ENCODE measurements at places on chromosomes 2 and 18.

GRCh38 chr18:4438938-4439337 is 16.2 kb downstream of the DLGAP1 start:
- DNase-seq: no peak

DNA sequence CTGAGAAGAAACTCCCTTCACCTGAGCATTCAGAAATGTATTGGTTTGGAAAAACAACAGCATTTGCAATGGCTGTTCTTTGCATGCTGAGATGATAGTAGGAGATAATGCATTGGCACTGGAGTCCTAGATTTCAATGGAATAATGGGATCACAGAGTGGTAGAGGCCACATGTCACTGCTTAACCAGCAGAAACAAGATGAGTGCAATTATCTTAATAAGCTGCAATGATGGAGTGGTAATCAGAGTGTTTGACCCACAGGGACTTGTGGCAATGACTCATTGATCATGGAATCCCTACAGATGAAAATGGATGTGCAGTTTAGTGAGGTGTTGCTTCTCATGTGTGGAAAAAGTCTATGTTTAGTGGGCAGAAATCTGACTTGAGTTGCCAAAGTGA is 218.8 kb upstream of the ZEB2 start:
- peak; percentile 4 for DNase-seq

DNA sequence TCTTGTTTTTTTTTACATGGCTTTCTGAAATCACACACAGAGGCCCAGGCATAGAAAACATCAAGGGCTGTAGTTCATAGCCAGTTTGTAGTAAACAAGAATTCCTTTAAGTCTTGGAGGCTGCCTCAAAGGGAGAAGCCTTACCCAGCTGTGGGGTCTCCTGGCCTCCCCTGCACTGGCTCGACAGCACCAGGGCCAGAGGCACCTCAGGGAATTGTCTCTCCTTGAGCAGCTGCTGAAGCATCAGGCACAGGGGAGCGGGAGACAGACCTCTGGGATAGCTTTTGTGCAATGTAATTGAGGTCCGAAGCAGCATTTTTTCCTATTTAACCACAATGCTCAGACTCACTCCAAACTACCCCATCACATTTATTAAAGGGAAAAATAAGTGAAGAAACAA is 209.1 kb downstream of the HRH4 start:
- no peak for DNase-seq

DNA sequence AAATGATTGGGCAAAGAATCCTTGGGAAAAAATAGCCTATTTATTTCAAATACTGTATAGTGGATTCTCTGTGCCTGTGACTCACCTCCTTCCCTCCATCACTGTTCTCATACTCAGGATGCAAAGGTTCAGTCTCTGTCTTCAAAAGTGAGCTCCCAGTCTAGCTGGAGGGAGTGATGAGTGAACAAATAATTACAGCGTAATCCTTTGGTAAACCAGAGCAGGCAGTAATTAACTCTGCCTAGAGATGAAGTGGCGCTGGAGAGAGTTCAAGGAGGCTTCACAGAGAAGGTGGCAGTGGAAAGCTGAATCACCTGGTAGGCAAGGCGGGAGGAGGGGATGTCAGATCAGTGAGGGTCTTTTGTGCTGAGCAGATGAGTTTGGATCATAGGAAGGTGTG is 6.5 kb downstream of the DGUOK start:
- no peak for DNase-seq

- DNase-seq: no peak
These were observed 409.4 kb downstream of the RIT2 start for GRCh38 chr18:42706029-42706608.

- no peak for DNase-seq
These were observed 24.3 kb downstream of the IGFBP5 start for GRCh38 chr2:216671081-216671411.

DNA sequence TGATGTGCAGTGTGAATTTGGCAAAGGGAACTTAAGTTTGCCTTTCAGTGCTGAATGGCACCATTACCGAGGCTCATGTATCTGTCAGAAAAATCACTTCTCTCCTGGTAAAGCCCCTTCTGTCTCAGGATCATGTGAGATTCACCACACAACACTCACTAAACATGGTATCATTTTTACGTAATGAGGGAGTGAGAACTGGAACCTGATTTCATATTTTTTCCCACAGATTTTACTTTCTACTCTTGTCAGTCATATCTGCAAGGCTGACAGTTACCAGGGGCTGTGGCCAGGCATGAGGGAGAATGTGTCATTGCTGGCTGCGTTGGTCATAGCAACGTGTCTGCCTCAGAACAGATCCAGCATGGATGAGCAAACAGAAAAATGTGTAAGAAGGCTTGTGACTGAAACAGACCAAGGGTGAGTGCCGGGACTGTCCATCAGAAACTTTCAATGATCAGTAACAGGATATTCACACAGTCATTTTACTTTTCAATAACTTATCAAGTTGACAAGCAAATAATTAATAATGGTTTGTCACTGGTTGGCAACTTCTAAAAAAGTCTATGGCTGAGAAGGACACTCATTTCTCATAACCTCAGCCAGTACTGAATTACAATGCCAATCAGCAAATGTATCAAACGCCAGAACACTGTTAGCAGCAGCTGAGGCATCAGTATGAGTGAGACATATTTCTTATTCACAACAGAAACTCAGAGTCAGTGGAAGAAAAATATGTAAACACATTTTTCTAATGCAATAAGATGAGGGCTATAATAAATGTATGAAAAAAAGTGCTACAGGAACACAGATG is 100.5 kb downstream of the CDC42EP3 start:
- DNase-seq: peak; percentile 94
